HTR-8/SVneo (cell line): ENCODE measurements at places on chromosomes 7 and 10.

DNA sequence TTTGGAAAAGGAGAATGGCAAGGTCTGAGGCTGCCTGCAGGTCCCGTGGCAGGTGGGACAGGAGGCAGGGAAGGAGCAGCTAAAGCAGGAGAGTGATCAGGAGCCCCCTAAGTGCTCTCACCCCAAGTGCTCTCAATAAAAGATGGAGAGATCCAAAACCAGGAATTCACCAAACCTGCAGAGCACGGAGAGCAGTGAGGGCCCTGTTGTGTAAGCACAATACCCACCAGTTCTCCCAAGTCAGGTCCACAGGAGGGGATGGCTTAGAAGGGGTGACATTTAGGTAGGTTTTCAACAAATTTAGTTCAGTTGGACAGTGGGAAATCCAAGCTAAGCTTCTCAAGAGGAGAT, 40.8 kb downstream of the GNA12 start:
- no peak for DNase-seq

- no peak for DNase-seq
Measured at GRCh38 chr7:372546-372931, 82.6 kb downstream of the FOXL3 start.

GRCh38 chr10:36573246-36573645, 552.2 kb upstream of the ANKRD30A start:
- DNase-seq: no peak

DNA sequence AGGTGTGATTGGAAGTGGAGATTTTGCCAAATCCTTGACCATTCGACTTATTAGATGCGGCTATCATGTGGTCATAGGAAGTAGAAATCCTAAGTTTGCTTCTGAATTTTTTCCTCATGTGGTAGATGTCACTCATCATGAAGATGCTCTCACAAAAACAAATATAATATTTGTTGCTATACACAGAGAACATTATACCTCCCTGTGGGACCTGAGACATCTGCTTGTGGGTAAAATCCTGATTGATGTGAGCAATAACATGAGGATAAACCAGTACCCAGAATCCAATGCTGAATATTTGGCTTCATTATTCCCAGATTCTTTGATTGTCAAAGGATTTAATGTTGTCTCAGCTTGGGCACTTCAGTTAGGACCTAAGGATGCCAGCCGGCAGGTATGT, 13.6 kb downstream of the STEAP2 start:
- no peak for DNase-seq

DNA sequence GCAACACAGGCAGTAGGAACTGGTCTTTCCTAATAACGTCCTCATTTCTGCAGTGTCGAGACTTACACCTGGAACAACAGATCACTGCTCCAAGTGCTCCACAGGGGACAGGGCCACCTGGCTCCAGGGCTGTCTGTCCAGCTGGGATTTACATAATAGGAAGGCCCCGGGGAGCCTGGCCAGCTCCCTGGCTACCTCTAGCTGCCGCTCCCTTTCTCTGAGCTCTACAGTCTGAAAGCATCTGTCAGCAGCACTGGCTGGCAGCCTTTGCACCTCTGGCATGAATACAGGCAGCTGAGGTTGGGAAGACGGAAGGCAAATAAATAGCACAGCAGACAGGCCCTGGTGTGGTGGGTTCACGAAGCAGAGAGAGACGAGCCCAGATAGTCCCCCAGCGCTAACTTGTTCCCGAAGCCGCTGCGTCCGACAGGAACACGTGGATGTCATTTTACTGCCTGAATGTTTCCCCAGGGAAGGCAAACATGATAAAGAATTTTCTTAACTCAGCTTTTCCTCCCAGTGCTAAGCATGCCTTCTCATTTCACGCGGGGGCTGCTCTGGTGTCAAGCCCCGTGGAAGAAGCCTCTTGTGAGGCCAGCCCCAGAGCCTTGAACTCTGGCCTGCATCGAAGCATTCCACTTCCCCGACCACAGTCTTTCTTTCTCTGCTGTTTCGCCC, 105.4 kb downstream of the ITIH5 start:
- no peak for DNase-seq

- no peak for DNase-seq
Measured at GRCh38 chr7:20991544-20991943, 204.9 kb upstream of the SP8 start.

DNA sequence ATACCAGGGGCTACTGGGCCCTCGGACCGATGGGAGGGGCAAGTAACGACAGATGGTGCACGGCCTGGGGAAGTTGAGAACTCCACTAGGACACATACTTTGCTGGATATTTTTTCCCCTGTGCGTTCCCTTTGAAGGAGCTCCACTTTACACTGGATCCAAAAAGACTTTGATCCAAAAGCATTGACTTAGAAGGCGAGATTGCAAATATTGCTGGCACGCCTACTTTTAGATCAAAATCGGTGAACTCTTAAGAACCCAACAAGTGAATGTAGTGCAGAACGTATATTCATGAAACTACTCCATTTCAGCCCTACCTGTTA, 436 bp upstream of the SLC25A13 start:
- DNase-seq: no peak

GRCh38 chr7:127877951-127878350, 153.3 kb downstream of the LRRC4 start:
- no peak for DNase-seq

DNA sequence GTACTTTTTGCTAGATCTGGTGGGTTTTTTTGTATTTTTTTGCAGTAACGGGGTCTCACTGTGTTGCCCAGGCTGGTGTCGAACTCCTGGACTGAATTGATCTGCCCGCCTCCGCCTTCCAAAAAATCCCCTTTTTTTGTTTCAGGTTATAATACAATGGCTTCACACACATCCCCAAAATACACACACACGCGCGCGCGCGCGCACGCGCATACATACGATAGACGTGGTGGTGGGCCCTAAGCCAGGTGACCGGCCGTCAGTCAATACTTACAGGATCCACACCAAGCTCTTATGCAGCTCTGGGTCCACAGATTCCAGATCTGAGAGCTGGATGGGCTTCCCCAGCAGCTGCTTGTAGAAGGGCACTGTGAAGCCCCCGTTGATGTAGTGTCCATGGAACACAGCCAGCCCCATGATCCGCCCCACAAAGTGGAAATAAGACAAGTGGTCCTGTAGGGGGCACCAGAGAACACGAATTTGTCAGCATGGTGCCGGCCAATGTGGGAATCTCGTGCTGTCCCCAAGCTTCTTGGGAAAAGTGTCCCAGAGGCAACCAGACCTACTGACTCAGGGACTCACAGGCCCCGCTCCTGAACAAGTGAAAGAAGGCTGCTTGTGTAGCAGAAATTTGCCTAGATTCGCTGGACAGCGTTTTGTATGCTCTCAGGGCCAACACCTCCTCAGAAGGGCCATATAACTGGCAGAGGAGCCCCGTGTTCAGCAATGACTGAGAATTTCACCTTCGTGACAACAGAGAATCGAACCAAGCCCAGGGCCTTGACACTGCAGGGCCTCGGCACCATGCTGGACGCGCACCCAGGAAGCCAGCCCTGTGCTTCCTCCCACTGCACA, 103.6 kb downstream of the SMURF1 start:
- peak; percentile 81 for DNase-seq

DNA sequence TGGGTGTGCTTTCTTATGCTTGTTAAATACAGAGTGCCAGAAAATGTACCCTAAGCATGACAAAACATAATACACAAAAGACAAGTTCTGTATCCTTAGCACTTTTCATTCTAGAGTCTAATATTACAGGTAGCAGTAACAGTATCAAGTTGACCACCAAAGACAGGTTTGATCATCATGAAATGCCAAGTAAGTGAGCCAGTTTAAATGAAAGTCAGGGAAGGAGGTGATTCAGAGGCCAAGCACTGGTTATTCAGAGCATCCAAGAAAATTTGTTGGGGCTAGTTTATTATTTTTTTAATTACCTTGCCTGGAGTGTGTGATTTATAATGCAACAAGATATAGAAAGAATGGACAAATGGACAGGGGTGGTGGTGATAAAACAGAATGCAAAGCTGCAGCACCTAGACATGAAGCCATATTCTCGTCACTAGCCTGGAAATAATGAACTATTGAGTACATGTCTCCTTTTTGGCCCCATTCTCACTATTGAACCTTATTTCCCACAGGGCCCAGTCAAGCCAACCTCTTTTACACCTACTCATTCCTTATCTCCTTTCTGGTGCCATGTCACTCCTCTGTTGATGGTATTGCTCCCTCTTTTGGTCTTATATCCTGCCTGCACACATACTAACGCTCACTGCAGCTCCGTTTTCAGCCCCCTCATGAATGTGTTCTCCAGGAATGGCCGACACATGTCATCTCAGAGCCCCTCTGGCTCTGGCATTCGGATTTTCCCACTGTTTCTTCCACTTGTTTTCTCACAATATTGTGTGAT, 78.6 kb upstream of the GLCCI1 start:
- DNase-seq: no peak

- DNase-seq: no peak
Measured at GRCh38 chr7:83921271-83921940, 272.5 kb upstream of the SEMA3E start.

DNA sequence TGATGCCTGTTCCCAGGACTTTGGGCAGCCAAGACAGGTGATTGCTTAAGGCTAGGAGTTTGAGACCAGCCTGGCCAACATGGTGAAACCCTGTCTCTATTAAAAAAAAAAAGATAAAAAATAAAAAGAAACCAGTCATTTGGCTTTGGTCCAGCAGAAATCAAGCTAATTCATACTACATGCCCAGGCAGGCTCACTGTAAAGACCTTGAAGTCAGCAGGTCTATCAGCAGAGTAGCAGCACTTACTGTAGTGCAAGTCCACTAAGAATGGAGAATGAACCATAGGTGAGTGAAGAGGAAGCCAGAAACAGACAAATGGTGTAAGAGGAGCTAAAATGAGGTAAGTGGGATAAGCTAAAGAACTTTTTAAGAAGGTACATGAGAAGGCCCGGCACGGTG, 24.7 kb downstream of the PSPH start:
- no peak for DNase-seq
